DMS79 treated with DMSO at 0.1 percent for 48 hours (cell line): ENCODE measurements at places on chromosomes 16 and 17.

- DNase-seq = no peak
These were observed 36.3 kb downstream of the DHRS7C start for GRCh38 chr17:9755083-9755482.

GRCh38 chr17:17950347-17950746, 21.9 kb downstream of the TOM1L2 start:
- DNase-seq = no peak

DNA sequence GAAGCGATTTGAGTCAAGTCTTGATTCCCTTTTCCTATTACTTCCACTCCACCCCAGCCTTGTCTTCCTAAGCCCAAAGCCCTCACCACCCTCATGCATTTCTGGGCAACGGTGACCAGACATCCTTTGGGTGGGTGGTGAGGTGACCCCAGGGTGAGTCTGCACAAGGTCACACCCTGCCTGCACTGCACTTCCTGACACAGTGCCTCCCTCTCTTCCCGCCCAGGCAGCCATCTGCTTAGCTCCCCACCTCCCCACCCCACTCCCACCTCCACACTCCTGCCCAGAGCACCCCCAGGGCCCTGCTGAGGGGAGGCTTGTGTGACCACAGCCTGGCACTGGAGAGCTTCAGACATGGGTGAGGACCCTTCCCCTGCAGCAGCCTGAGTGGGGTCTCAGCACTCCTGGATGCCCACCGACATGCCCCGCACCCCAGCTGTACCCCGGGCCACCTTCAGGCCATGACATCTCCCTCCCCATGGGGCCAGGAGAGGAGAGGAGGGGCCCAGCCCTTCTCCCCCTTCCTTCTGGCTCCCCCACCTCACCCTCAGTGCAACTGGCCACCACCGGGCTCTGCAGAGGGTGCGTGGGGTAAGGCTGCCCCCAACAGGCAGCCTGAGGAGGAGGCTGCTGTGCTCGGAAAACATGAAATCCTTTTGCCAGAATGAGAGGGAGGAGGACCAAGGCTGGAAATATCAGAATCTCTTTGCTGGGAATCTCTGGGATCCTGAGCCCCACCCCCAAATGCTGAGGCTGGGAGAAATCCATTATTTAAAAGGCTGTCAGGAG, 68.6 kb downstream of the CCT6B start:
- peak; percentile 42 for DNase-seq

DNA sequence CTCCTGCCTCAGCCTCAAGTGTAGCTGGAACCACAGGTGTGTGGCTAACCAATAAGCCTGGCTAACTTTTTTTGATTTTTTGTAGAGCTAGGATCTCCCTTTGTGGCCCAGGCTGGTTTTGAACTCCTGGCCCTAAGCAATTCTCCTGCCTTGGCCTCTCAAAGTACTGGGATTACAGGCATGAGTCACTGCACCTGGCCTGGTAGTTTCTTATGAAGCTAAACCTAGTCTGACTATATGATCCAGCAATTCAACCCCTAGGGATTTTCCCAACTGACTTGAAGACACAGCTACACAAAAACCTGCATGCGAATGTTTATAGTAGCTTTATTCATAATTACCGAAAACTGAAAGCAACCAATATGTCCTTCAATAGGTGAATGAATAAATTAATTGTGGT, 176.2 kb upstream of the IRX3 start:
- DNase-seq = no peak

- peak; percentile 35 for DNase-seq
These were observed 2.2 kb downstream of the HEATR9 start for GRCh38 chr17:35866341-35866950.

DNA sequence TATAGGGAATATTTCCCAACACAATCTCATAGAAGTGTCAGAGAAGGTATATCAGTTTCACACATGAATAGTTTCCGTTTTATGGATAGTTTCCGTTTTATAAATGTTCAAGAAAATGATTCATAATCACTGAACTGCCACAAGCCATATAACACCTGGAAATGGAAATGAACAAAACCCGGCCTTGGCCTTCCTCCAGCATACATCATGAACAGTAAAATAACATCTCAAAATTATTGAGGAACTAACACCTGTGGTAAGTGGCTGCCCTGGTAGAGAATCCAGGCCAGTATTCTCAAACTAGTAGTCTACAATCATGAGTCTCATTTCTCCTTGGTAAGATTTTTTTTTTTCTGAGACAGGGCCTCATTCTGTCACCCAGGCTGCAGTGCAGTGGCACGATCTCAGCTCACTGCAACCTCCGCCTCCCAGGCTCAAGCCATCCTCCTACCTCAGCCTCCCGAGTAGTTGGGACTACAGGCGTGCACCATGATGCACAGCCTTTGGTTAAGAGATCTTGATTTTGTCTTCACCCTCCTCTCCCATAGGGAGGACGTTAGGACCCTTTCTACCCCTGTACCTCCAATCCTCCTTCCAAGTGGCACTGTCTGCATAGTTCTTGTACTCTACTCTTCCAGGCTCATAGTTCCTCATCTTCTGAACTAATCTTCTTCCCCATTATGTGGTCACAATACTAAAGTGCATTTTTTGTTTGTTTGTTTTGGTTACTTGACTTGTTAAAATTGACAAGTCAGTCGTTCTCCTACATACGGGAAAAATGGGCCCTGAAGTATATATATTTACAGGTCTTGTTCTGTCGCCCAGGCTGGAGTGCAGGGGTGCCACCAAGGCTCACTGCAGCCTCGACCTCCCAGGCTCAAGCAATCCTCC, 15.0 kb upstream of the RGS9 start:
- DNase-seq = no peak

DNA sequence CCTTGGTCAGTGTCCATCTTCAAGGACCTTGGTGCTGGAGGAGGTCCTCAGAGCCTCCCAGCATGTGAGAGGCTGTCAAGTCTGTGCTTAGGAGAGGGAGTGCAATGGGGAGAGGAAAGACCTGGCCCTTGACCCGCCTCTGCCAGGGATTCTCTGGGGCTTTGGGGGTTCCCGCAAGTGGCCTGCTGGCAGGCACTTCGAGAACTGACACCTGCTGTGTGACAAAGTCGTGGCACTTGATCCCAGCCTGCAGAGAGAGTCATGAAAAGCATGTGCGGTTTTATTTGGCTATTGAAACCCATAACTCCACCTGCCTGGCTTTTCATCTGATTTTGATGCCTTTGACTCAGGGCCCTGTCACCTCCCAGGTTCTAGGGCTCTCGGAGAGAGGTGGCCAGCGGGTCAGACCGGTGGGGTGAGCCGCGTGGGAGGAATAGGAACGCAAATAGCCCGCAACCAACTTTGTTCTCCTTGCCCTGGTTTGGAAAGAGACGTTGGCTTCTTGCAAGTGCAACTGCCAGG, 42.8 kb upstream of the GSE1 start:
- peak; percentile 51 for DNase-seq

GRCh38 chr17:43906951-43907424, 348 bp downstream of the MPP2 start:
- no peak for DNase-seq

DNA sequence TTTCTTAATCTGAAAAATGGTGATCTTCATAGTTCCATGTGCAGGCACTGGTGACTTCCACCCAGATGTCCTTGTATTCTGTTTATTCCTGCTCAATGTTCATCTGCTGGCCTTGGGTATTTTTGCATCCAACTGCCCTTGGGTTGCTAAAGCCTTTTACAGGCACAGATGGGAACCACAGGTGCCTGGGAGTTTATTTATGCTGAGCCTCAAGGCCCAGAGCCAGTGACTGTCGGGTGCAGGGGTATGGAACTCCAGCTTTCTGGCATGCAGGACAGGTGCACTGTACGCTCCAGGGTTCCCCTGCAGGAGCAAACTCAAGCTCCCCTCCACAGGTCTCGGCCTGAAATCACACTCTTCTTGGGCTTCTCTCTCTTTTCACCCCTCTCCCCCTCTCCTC, 22.3 kb downstream of the DYNLRB2 start:
- no peak for DNase-seq

GRCh38 chr16:31487071-31487719, 4.3 kb downstream of the SLC5A2 start:
- peak; percentile 20 for DNase-seq

- DNase-seq = no peak
These were observed 5.3 kb downstream of the ITGAX start for GRCh38 chr16:31360251-31360650.

DNA sequence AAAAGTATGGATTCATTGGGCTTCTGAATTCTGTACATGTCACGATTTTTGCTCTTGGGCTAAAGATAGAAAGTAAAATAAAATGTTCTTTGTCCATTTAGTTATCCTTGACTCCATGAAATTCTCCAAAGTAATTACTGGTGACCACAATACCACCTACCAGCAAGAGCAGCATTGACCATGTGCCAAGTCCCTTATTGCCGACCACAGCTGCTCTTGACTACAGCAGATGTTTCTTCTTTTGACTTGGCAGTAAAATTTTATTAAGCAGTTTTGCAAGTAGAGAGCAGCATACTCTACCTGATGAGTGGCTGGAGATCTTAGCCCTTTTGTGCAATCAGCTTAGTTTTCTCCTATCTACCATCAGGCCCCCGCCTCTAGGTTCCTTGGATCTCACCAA, 152.2 kb upstream of the TBX2 start:
- peak; percentile 84 for DNase-seq

- DNase-seq = no peak
These were observed 2.8 kb upstream of the ZKSCAN2 start for GRCh38 chr16:25260416-25260815.

GRCh38 chr16:57479205-57479975, 6.9 kb downstream of the DOK4 start:
- peak; percentile 54 for DNase-seq

GRCh38 chr17:36592316-36592715, 637 bp downstream of the DHRS11 start:
- peak; percentile 51 for DNase-seq

GRCh38 chr17:27296428-27296979, 2.6 kb downstream of the WSB1 start:
- DNase-seq = no peak

GRCh38 chr16:928526-928925, 42.3 kb downstream of the LMF1 start:
- DNase-seq = no peak

- no peak for DNase-seq
These were observed 46.4 kb downstream of the DNAH3 start for GRCh38 chr16:21103941-21104860.

- DNase-seq = no peak
These were observed 25.0 kb downstream of the CCDC40 start for GRCh38 chr17:80061421-80061820.

GRCh38 chr16:80027007-80027965, 426.7 kb upstream of the MAF start:
- DNase-seq = peak; percentile 40

DNA sequence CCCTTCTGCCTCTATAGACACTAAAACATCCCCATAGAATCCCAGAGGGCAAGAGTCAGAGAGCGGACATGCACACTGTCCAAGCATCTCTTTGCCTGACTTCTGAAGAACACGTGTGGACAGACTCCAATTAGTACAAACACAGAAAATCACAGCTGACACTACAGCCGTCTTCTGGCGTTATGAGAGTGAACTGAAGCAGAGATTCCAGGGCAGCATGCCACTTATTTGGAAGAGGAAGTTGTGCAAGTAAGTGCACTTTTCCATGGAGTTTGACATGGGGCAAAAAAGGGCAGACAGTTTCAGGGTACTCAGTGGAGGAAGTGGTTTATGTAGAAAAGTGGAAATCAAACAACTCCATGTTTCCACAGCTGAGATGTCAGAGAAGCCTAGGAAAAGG, 16.8 kb upstream of the ZNF287 start:
- DNase-seq = no peak

DNA sequence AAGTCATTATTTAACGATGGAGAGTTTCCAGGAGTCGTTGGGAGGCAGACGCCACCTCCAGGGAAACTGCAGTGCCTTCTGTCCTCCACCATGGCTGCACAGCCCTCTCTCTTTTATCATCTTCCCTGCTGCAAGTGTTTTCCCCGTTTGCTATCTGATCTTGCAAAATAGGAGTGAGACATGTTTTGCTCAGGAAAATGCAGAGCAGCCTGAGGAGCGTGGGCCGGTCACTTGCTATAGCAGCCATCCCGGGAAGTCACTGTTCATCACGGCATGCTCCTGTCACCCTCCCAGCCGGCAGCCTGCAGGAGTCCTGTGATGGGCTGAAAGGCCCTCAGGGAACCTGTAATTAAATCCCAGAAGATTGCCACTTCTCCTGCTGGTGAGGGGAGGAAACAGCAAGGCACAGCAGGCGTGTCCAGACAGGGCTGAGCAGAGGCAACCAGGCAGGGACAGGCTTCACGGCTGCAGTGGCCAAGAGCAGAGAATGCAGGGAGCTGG, 143.1 kb downstream of the GSG1L start:
- DNase-seq = peak; percentile 71

DNA sequence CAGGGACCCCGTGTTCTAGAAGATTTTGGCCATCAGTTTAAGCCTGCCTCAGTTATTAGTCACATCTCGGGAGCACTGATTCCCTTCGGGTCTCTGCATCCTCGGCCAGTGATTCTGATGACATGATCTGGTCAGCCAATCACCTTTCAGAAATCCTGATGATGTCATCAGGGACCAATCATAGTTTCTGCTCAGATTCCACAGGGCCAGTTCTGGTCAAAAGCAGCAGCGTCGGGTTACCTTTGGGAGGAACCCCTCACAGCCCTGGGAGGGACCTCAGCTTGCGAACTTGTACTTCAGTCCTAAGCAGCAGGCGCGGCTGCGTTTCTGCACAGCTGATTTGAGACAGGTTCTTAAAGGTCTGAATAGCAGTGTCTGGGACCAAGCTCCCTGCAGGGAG, 13.9 kb downstream of the KDM8 start:
- DNase-seq = no peak

DNA sequence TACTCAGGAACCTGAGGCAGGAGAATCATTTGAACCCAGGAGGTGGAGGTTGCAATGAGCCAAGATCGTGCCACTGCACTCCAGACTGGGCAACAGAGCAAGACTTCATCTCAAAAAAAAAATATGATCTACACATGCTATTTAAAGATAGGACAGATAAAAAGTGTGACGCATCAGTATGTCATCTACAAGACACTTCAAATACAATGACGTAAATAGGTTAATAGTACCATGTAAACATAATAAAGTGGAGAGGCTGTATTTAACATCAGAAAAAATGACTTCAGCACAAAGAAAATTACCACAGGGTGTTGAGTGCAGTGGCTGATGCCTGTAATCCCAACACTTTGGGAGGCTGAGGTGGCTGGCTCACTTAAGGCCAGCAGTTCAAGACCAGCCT, 20.2 kb downstream of the ZNF778 start:
- no peak for DNase-seq

DNA sequence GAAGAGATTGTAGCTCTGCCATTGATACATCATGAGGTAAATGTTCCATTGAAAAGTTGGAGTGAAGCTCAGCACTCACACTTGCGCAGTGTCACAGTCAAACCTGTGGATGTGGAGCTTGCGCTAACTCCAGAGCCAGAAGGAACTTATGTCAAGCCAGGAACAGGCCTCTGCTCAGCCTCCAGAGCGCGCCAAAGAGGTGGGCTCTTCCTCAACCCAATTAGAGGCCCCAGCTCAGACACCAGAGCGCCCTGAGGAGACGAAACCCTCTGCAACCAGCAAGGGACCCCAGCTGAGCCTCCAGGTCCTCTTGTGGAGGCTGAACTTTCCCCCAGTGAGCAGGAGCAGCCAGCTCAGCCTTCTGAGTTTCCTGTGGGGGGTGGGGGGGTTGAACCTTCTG, 61.5 kb upstream of the FBXO47 start:
- no peak for DNase-seq

- peak; percentile 28 for DNase-seq
These were observed 12.3 kb upstream of the UBE2I start for GRCh38 chr16:1297018-1297696.

- DNase-seq = no peak
These were observed 15.1 kb downstream of the SCIMP start for GRCh38 chr17:5219536-5219935.

GRCh38 chr17:81114351-81115093, 50.8 kb upstream of the PVALEF start:
- DNase-seq = no peak

GRCh38 chr16:46777804-46778203, 29.7 kb upstream of the MYLK3 start:
- no peak for DNase-seq
